Cerebellum (tissue), 4 donors: ENCODE measurements at places on chromosomes 5 and 9. TPM values are rescaled to one million over a fixed set of nuclear protein-coding genes. Genes with fewer than 3 reads are reported as not detected.
A peak's percentile ranks its signal among the peaks of the same experiment; 100 is the strongest.

DNA sequence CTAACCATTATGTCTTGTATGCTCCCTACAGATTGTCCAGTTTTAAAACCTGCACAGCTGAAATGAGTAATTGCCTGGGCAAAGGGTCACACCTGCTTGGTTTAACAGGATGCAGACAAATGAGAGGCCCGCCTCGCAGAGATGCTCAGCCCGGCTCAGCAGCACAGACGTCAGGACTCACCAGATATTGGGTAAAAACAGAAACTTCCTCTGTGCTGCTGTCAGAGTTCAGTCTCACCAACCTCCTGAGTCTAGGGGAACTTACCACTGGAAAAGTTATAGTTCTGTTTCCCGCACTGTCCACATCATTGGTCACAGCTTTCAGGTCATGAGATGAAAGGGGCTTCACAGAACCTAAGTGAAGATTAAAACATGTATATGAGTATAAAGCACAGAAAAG lies 152.5 kb downstream of the ESM1 start:
- DNase-seq = no peak

GRCh38 chr5:82445726-82446335 lies 167.7 kb upstream of the RPS23 start:
- DNase-seq = no peak

DNA sequence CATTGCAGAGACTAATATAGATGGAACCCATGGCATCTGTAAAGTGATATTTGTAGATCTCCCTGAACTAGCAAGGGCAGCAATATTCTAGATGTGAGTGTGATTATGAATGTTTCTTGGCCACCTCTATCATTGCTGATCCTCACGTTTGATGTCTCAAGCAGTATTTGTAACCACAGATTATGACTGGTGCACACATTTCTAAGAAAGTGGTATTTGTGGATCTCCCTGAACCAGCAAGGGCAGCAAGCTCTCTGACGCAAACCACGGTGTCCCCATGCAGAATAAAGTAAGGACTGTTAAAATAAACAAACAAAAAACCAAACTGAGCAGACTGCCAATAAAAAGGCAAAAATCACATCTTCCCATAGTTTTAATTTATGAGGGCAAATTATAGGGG lies 301.3 kb downstream of the CSNK1G3 start:
- DNase-seq = no peak

GRCh38 chr9:36837431-36838405 lies 196.3 kb downstream of the PAX5 start:
- no peak for DNase-seq

- DNase-seq = no peak
These were observed 16.1 kb downstream of the MEGF10 start for GRCh38 chr5:127306647-127307046.

DNA sequence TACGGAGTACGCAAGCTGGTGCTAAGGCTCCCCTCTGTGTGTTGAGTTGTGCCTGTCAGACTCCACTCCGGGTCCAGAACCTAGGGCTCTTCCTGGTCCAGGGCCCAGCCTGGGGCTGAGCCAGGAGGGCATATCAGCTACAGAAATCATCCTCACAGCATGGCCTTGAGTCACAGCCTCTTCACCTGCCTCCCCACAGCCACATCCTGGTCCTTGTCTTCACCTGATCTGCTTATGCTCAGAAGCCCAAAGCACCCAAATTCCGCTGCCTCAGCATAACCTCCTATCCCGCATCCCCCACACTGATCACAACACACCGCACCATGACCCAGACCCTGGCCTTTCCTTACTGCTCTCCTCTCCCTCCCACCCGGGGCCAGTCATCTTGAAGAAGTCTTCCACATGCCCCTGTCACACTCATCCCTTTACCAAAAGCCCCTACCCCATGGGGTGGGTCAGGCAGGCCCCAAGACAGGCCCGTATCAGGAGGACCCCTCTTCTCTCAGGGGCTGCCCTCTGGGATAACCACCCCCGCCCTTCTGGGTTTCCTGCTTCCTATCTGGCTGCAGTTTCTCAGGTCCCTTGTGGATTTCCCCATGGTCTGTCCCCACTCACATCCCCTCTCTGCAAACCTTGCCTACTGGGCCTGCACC lies 1.3 kb upstream of the IL3 start:
- DNase-seq = peak; percentile 76

DNA sequence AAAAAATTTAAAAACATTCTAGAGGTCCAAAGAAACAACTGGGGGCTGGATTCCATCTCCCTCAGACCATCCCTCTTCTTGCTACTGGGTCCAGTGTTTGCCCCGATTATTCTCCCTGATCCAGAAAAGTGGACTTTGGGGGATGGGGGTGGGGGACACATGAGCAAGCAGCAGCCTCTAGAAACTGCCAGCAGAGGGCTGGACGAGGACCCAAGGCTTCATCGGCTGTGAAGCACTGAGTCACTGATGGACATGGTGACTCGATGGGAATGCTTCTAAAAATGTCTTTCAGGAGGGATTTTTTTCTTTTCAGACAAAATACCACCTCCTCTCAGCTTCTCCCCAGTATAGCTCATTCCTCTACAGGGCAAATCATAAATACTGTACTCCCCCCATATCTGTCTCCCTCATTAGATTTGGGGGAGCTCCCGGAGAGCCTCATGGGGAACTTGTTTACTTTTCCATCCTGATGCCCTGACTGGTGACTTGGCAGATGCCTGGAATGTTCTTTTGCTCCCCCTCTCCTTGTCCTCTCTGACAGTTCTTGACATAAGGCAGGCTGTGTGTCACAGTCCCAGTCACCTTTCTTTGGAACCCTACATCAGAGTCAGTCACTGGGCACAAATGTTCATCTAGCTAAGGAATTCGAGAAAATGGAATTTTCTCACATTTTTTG lies 67.2 kb upstream of the STC2 start:
- DNase-seq = no peak

DNA sequence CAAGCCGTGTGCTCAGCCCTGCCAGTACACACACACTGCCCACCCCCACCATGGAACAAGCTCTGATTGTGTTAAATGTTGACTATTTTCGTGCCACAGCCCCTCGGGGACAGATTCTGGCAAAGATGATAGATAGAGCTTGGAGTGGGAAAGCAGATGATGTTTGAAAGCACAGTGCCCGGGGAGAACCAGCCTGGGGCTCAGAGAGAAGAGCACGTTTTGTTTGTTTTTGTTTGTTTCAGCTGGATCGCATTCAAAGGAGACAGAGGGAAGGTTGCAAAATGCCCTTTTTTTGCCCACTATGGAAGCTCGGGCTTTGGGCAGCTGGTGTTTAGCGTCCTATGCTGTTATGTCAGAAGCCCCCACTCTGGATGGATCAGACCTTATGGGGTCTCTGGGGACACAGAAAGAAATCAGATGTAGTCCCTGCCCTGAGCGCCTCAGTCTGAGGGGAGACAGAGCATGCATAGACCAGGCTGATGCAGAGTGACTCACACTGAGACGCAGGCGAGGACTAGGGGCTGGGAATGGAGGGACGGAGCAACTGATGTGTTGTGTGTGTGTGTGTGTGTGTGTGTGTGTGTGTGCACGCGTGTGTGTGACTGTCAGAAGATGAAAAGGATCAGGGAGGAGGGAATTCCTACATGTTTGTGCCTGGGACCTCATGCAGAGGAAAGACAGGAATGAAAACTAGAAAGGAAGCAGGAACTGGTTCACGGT lies 229.7 kb downstream of the MELK start:
- no peak for DNase-seq

Gene PCDHGB7
- total RNA-seq = 22.7 TPM

DNA sequence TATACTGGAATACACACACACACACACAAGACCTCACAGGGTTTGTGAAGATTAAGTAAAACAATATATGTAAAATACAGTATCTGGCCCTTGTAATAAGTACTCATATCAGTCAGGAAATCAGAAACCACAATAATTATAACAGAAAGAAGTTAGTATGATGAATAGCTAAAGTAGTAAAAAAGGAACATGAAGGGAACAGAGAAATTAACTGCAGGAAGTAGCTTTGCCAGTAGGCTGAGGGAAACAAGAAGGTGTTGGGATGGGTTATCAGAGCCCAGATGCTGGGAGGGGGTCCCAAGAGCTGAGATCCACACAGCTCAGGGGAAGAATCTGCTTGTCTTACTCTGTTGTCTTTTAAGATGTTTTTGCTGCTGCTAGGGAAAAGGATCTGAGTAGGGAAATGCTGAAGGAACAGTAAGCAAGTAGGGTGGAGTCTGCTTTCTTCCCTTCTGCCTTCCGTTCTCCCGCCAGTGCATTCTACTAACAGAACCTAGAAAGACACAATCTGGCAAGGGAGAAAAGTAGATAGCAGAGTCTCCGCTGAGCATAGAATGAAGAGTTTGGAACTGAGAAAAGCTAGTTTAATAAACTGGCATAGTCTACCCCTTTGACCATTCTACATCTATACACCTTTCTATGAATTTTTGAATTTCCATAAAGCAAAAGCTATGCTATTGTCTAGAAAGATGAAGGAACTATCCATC lies 55.3 kb upstream of the ALDH1A1 start:
- DNase-seq = no peak

DNA sequence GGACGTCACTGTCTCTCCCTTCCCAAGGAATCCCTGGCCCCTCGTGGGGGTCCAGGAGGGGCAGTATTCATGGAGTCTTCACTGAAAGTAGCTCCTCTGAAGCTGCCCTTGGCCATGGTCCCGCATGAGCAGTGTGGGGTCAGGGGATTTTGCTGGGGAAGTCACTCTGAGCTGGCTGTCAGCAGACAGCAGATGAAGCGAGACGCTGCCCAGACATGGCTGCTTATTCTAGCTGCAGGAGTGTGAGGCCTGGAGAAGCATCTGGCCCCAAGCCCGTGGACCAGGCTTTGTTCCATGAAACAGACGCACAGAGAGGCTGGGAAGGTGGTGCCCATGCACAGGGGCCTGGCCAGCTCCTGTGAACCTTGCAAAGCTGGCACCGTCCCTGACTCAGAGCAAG lies 21.5 kb upstream of the ASS1 start:
- DNase-seq = peak; percentile 90

GRCh38 chr9:132309056-132309455 lies 45.7 kb downstream of the SETX start:
- no peak for DNase-seq

Gene SLC6A7
- 5.9 TPM for total RNA-seq

DNA sequence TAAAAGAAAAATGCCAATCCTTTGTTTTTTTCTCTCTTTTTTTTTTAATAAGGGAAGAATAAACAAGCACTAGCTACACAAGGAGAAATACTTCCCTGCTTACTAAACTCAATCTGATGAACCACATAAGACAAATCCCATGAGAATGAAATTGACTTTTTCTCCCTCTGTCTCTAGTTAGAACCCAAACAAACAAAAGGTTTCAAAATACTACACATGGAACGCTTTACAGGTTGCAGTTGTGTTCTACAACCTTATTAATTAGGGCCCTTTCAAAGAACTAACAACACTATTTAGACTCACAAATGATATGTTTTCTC lies 124.5 kb downstream of the PDE4D start:
- no peak for DNase-seq

DNA sequence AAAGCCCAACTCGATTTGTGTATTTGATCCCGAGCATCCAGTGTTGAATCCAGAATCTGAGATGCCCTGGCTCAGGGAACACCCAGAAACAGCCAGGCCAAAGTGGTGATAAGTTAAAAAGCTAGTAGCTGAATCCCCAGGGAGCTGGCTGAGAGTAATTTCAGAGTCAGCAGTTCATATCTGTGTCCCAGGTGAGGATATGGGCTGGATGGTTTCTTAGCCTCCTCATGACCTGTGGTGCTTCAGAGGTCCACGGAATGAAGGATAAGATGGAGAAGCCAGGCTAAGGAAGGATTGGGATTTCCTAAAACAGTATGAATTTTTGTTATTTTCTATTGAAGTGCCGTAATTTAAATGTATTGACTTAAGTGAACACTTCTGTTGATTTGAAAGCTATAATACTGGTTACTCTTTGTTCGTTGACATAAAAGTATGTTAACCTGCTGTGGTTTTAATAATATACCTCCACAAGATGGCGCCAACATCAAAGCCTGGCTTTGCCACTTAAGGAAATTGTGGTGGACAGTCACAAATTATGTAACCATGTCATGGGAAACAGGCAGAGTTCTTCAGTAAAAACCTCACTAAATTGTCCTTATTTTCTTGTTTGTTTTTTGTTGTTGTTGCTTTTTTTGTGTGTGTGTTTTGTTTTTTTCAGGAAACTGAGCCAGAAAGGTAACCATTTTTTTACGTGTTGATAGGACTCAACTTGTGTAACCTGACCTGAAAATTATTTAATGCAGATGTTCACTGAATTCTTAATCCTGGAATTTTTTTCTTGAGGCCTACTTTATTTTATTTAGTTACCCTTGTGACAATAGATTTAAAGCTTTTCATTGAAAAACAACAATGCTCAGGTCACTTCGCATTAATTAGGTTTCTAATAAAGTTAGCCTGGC lies 11.4 kb downstream of the MTAP start:
- peak; percentile 43 for DNase-seq

DNA sequence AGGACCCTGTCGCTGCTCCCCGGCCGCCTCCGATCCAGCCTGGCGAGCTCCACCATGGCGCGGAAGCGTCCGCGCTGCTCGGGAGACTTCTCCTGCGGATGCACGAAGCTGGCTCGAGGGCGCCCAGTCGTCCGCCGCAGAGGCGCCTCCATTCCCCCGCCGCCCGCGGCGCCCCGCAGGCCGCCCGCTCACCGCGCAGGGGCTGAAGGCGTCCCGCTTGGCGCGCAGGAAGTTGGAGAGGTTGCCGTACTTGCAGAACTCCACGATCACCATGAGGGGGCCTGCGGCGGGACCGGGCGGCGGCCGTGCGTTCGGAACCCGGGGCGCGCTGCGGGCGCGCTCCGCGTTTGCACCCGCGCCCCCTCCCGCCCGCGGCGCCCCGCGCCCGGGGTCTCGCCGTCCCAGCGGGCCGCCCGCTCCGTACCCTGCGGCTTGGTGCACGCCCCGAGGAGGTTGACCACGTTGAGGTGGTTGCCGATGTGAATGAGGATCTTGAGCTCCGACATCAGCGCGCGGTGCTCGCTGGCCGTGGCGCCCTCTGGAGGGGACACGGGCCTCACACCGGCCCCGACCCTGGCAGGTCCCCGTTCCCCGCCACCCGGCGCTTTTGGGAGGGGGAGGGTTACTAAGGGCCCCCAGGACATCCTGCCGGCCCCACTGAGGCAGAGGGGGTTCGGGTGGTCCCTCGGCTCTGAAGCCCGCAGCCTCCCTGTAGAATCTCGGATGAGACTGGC lies 27.7 kb upstream of the SCGB3A1 start:
- peak; percentile 9 for DNase-seq

GRCh38 chr5:57447658-57448057 lies 35.0 kb downstream of the ACTBL2 start:
- DNase-seq = no peak

DNA sequence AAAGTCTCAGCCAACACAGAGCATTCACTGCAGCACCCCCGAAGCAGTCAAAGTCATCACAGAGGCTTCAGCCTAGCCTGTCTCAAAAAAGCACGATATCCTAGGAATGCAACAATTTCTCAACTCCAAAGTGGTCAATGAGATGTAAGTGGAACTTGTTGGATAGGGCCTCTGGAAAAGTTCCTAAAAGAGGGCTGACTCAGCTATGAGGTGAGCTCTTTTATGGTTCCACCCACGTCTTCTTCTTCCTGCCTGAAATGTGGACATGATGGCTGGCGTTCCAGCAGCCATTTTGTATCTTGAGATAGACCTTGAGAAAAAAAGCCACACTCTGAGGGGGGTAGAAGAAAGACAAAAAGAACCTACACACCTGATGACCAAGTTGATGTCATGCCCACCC lies 32.5 kb upstream of the TRIO start:
- DNase-seq = no peak
